COLO829 (cell line): ENCODE measurements at places on chromosomes 4 and X.

- DNase-seq = no peak
These were observed 114.8 kb upstream of the NAP1L5 start for GRCh38 chr4:88812420-88812819.

- DNase-seq = no peak
These were observed 340.8 kb downstream of the ADGRL3 start for GRCh38 chr4:61540944-61541343.

- no peak for DNase-seq
These were observed 117.3 kb downstream of the FAT4 start for GRCh38 chr4:125432078-125432477.

DNA sequence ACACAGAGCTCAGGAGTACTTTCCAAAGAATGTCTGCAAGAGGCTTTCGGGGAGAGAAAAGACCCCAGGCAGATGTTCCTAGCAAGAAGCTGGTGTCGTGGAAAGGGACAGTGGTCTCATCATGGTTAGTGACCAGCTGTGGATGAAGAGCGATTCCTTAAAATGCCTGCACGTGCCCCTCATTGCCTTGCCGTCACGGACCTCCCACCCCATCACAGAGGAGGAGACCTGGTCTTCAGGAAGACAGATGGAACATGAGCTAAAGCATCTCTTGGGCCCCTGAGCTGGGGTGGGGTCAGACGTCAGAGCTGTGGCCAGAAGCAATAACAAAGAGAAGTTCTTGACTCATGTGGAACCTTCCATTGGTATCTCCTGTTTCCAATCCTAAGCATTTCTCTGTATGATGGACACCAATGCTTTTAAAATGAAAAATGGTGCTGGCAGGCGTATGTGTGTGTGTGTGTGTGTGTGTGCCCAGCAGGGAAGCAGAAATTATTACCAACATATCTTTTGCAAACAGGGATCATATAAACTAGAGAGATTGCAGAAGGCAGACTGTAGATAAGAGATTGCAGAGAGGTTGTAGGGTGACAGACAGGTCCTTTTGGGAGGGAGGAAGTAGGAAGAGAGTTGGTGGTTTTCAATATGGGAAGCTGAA lies 25.2 kb upstream of the ASMTL start:
- no peak for DNase-seq

DNA sequence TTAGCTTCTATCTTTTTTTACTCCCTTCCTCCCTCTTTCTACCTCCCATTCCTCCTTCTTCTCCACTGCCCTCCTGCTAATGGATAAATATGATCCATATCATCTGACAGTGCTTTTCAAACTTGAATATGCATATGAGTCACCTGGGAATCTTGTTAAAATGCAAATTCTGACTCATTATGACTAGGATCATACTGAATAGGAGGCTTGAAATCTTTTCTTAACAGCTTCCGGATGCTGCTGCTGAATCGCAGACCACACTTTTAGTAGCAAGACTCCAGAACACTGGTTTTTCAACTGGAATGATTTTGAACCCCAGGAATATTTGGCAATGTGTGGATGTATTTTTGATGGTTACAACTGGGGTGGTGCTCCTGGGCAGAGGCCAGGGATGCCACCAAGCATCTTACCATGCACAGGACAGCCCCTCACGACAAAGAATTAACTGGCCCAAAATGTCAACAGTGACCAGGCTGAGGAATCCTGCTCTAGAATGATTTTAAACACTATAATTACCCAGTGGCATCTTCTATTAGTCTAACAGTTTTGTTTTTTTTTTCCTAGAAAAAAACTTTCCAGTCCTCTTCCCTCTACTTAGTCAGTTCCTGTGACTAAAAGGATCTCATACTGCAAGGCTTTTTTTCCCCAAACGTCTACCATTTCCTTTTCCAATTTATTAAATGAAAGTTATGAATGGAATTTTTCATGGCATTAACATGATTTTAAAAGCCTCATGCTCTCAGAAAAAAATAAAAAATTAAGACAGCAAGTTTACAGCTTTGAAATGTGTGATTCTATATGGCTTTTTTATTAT lies 10.6 kb upstream of the PYURF start:
- peak; percentile 75 for DNase-seq

GRCh38 chr4:188025476-188025875 lies 29.9 kb downstream of the ZFP42 start:
- no peak for DNase-seq

- DNase-seq = no peak
These were observed 64.4 kb upstream of the VCX3A start for GRCh38 chrX:6599230-6599860.

- no peak for DNase-seq
These were observed 23.3 kb upstream of the MAN2B2 start for GRCh38 chr4:6551660-6552059.

DNA sequence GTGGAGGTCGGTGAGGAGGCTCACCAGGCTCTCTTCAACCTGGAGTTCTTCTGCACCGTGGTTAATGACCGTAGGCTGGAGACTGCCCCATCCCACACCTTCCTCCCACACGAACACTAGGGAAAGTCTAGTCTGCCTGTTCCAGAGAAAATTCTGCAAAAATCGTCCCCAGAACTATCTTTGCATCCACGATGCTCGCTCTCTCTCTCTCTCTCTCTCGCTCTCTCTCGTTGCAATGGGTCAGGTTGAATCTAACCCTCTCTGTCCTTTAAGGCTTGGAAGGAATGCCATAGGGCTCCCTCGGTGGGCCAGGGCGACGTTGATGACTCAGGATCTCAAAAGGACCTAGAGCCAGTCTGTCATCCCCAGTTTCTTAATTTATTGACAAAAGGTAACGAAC lies 111.4 kb downstream of the DCTD start:
- DNase-seq = no peak

DNA sequence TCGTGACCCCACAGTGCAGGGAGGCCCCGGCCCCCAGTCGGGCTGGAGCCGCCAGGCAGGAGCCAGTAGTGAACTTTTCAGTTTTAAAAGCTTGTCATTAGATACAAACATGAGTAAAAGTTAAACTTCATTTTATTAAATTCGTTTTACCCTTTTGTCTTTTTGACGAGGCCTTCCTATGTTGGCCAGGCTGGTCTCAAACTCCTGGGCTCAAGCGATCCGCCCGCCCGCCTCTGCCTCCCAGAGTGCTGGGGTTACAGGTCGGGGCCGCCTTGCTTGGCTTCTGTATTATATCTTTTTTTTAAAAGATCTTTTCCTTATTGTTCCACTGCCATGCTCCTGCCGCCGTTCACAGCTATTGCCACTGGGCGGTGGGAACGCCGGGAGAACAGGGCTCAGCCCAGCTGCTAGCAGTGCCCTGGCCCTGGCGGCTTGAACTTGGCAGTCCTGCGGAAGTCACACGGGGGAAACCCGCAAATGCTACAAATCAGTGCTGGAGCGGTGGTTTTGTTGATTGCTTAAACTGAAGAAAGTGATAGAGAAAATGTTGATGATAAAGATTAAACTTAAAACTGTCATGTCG lies 968 bp upstream of the NELFA start:
- peak; percentile 58 for DNase-seq

- DNase-seq = no peak
These were observed 387.5 kb upstream of the GRID2 start for GRCh38 chr4:91916219-91916618.

DNA sequence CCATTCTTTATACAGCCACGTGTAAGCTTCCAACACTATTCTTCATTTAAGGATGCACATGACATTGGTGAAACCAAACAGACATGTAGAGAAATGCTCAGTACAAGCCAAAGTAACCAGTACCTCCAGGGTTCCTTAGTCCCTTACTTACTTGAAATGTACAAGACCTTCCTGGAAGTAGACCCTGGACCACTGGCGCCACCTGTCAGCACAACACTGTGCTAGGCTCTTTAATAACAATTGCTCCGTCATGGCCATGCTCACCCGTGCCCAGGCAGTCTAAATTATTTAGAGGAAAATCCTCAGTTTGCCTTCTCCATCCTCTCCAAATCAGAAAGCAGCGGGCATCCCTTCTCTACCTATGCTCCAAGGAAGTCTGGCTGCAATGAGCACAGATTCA lies 52.7 kb downstream of the ADGRA3 start:
- no peak for DNase-seq

DNA sequence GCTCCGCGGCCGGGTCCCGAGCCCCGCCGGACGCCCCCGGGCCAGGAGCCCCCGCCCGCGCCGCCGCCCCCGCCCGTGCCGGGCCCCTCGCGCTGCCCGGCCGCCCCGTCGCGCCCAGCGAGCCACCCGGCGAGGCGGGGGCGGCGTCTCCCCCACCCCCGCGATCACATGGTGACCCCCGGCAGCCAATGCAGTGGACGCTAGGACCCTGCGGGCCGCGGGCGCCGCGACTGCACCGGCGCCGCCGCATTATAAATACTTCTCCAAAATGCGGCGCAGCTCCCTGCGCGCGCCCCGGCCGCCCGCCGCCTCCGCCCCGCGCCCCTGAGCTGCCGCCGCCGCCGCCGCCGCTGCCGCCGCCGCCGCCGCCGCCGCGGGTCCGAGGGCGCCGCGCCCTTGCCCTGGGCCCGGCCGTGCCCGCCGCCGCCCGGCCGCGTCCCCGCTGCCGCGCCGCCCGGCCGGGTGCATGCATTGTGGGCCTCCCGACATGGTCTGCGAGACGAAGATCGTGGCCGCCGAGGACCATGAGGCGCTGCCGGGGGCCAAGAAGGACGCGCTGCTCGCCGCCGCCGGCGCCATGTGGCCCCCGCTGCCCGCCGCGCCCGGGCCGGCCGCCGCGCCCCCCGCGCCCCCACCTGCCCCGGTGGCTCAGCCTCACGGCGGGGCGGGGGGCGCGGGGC lies at the start of gene NAT8L:
TSS of gene NAT8L (plus strand) at position 282 of the 680 bp plus-strand sequence. CDS start at position 467, 185 bp downstream.
- DNase-seq = no peak

DNA sequence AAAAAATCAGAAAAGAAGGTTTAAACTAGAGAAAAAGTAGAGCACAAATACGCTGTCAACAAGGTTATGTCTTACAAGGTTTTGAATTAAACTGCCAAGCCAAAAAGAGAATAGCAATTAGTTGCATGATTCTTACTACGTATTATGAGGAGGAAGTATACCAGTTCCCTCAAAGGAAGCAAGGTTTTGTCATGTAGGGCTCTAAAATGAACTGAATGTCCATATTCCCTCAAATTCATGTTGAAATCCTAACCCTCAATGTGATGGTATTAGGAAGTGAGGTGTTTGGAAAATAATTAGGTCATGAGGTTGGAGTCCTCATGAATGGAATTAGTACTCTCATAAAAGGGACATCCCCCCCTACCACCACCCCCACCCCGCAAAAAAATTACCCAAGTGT lies 201.0 kb downstream of the FBXW7 start:
- no peak for DNase-seq

DNA sequence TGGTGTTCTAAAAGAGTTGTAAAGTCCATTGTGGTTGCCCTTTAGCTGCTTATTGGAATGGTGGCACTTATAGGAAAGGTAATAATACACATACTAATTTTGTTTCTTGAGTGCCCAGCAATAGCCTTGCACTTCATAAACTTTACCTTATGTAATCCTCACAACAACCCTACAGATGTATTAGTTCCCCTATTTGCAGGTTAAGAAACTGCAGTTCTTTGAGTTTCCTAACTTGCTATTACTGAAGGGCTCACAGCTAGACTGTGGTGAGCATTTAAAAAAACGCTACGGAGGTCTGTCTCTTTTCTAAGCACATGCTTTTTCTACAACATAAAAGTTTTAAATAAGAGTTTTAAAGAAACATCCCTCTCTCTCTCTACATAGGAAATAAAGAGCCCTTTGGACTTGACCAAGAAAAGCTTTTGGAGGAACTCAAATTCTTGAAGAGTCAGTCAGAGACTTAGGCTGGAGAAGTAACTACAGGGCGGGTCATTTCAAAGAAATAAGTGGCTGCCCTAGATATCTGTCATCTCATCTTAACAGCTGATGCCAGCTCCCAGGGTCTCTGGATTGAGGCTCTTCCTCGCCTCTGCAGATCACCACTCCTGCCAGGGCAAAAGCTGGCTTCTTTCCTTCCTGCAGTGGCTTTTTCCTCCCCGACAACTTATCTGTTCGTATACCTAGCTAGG lies 42.0 kb upstream of the FBXW7 start:
- no peak for DNase-seq

DNA sequence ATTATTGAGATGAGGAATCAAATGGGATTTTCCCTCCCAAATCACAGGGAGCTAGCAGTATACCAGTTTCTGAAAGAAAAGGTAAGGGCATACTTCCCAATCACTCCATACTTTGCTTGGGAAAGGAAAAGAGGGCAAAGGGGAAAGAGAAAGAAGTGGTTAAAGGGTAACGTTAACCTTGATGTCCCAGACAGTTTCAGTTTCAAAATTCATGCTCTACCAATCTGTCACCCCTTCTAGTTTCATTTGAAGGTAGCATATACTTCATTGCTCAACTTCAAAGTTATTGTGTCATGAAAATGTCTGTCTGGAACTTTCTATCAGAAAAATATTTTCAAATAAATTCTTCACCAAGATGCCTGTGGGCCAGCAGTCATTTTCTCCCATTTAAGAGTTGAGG lies 16.0 kb downstream of the TNMD start:
- no peak for DNase-seq

DNA sequence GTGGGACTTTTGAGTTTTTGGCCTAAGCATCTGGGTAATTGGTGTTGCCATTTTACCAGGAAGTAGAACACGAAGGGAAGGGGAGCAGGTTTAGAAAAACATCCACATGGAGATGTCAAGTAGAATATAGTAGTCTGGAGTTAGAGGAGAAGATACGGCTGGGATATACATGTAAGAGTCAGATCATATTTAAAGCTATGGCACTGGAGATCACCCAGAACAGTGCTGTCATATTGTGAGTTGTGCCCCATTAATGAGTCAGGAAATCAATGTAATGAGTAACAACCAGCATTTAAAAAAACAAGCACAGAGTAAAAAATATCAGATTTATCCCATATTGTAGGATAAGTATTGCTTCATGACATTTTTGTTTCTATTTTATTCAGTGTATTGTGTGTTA lies 4.2 kb downstream of the GSTCD start:
- DNase-seq = no peak

DNA sequence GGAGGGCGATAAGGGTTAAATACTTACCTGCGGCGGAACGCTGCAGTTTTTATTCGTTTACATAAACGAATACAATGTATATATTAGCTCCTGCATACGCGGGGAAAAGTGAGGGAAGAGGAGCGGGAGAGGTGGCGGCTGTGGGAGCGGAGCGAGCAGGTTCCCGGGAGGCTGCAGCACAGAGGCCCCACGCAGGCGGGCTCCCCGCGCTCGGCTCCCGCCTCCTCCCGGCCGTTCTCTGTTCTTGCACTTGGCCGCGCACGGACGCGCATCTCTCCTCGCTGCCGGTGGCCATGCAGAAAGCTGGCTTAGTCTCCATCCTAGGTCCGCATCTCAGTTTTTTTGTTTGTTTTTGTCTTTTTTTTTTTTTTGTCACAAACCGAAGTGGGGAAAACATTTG lies 340.4 kb upstream of the FAT1 start:
- DNase-seq = no peak

- no peak for DNase-seq
These were observed 59.1 kb downstream of the FAM184B start for GRCh38 chr4:17722356-17722700.
